ENCODE measurements at places on chromosomes 7 and 10.
A peak's percentile ranks its signal among the peaks of the same experiment; 100 is the strongest.

DNA sequence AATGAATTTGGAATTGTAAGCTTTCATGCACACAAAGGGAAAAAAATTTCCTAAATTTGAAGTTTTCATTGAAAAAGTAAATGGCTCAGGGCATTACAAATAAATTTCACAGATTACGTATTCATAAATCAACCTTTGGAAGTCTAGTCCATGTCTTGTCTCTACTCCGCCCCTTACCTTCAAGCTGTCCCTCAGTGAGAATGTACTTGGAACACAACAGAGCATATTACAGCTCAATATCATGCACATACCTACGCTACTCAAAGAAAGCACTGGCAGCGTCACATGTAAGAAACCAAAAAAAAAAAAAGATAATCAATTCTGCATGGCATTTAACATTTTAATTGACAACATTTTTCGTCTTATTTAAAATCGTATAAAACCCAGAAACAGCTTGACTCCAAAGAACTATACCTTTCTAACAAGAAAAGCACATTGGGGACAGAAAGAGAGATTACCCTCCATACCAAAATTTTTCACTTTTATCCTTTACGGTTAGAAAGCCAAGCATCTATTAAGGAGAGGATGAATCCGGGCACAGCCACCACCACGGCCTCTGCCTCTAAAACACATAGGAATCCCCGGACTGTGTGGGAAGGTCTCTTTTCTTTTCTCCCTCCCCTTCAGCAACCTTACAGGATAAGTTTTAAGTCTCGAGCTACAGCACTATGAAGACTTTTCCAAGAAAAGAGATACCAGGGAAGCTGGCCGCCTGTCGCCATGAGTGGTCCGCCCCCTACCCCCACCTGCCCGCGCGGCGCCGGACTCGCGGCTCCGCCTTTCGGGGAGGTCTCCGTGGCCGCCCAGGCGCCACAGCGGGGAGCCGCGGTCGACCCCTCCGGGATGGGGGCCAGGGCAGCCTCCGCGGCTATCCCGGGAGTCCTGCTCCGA, 1.1 kb downstream of the JMJD1C start:
- DNase-seq: no peak

DNA sequence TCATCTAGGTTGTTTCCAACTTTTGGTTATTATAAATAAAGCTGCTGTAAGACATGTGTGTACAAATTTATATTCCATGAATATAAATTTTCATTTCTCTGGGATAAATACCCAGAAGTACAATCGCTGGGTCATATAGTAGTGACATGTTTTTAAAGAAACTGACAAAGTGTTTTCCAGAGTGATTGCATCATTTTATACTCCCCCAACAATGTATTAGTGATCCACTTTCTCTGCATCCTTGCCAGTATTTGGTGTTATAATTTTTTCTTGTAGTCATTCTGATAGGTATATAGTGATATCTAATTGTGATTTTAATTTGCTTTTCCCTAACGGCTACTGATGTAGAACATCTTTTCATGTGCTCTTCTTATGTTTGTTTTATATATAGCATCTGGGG, 27.0 kb upstream of the ARHGAP21 start:
- DNase-seq: no peak

DNA sequence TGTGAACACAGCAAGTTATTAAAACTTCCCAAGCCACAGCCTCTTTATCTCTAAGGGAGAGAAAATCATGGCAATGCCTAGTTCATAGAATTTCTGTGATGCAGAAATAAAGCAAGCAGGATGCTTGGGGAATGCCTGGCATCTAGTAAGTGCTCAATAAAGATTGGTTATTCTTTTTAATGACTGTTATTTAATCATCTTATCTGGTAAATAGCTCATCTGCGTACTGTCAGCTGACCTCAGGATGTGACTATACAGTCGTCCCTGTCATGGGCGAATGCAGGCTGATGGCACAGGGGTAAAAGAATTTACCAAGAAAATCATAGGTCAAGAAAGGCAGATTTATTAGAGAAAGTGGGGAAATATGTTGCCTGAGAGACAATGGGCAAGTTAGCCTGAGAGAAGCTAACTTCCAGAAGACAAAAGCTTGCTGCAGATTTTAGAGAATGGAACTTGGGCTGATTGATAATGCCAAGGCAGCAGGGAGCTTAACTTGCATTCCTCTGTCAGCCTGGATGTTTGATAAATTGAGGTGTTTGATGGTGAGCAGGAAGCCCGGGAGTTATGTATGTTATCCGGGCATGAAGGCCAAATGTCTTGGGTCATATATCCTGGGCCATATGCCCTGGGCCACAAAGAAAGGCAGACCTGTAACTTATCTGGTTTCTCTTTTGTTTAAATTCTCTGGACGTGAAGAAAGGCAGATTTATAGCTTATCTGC, 126.0 kb downstream of the KCNMA1 start:
- DNase-seq: no peak

- DNase-seq: no peak
Measured at GRCh38 chr7:19369182-19369581, 224.0 kb upstream of the FERD3L start.

- no peak for DNase-seq
Measured at GRCh38 chr10:103452506-103453230, 498 bp upstream of the CALHM2 start.

DNA sequence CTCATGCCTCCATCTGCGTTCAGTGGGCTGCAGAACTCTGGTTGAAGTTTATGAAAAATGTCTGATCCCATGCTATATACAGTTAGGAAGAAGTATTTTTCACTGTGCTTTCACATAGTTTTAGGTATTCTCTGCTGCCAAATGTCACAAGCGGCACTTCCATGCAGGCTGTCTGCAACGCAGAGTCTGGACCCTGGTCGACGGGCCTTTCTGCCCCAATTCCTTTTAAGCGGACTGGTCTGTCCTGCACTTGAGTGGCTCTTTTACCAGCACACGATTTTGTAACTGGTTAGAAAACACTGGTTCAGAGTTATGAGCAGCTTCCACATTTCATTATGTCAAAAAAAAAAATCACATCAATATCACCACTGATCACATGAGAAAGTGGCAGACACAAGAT, 143.0 kb downstream of the DIP2C start:
- DNase-seq: no peak

GRCh38 chr7:12199363-12199762, 11.7 kb upstream of the TMEM106B start:
- no peak for DNase-seq

- no peak for DNase-seq
Measured at GRCh38 chr7:75967487-75967997, 26.9 kb downstream of the TMEM120A start.

DNA sequence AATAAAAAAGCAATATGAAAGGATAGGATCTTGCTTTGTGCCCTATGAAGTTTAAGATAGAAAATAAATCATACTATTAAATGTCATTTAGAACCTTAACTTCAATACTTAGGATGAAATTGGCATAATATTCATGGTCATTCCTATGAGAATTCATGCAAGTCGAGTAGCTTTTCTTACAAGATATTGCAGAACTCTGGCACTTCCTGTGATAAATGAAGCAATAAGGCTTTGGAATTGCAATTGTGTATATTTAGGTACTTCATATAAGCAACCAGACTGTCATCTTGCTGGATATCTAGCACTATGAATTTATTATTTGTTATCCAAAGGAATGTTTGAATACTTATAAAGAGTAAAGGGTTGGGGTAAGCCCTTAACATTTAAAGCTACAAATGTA, 116.5 kb downstream of the ZNF438 start:
- DNase-seq: peak; percentile 75

DNA sequence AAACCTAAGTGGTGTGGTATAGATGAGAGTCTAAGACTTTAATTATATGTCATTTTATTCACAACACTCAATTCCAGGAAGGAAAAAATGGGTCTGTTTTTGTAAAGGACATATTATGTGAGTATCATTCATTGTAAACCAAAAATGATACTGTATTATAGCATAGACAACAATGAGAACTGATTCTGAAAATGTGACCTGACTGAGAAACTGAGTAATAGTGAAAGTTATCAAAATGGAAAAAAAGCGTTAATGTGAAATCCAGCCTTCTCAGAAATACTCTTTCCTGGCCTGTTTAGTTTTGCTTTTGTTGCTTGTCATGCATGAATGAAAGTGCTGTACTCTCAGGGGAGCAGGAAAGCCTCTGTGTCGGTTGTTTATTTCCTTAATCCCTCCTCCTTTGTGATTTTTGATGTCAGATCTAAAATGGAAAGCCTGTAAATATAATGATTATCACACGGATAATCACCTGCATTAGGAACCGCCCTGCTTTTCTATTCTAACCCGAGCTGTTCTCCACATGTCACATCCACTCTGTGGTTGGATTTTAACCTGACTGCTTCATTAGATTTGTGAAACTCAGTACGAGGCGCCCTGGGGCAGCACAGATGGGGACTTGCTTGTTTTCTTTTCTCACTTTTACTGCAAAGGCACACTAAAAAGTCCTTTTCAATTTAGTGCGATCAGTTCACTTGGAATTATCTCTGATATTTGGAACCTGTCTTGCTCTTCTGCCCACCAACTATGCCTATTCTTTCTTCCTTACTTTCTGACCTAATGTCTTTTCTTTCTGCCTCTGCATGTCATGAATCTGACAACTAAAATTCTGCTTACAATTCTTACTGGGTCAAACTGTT, 240.9 kb upstream of the KAT6B start:
- DNase-seq: no peak

DNA sequence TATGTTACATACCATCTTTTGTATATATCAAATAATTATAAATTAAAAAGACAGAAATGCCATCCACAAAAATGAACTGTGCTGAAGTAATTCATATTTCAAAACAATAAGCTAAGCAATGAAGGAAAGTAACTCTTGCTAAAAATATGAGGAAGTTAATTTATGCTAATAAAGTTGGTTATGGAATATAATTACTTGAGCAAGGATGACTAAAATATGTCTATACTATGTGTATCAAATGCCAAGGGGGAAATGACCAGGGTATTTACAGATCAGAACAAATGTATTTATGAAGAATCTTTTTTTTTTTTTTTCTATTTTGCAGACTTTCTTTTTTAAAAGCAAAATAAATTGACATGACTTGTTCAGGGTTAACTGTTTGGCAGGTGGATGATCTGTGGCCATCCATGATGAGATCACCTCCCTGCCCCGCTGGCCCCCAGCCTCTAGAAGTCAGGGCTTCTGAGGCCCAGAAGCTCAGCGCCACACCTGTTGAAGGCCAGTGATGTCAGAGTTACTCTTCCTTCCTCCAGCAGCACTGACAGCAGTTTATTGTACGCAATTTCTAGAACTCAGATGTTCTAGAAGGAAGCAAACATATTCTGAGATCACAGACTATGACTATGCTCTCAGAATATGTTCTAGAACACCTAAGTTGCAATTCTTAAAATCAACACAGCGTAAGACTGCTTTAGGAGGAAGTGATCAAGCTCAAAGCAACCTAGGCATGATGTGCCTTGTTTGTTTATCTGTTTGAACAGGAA, 196.1 kb upstream of the KLF14 start:
- DNase-seq: no peak

GRCh38 chr7:2979201-2979631, 64.5 kb downstream of the CARD11 start:
- DNase-seq: no peak

- no peak for DNase-seq
Measured at GRCh38 chr10:122379041-122379440, 4.5 kb downstream of the PLEKHA1 start.

DNA sequence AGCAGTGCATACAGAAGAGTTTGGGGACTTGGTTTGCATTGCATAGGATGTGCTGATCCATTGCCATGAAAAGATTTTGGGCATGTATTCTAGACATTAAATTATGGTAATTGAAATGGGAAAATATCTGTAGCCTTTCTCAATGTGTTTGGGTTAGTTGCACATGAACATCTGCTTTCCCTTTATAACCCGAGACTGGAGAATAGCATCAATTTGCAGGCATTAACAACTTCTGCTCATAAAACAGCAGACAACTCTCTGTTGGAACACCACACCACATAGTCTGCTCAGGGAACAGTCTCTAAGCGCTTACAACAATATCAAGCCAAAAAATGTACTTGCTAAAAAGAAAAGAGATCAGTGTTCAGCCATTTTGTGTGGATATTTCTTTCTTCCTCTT, 1391.1 kb upstream of the LRRTM3 start:
- no peak for DNase-seq

- DNase-seq: no peak
Measured at GRCh38 chr10:64648915-64649314, 1127.7 kb downstream of the REEP3 start.

GRCh38 chr10:27100813-27101347, 586 bp upstream of the ANKRD26 start:
- no peak for DNase-seq

- no peak for DNase-seq
Measured at GRCh38 chr7:44975331-44976039, 3.3 kb downstream of the MYO1G start.

DNA sequence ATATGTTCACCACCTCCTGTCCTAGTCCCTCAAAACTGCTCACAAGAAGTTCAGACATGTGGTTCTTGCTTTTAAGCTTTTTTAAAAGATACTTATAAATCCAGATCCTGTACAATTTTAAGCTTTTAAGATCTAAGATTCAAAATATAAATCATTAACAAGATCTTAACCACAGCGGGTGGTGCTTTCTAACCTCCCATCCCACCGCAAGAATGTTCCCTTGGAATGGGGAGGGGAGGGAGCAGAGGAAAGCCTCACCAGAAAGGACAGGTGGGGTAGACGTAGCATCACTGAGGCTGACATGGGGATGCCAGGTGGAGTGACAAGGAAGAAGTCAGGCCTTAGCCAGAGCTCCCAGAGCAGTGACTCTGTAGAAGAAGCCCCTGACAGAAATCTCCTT, 133.5 kb downstream of the C1GALT1 start:
- no peak for DNase-seq

- DNase-seq: no peak
Measured at GRCh38 chr7:111138586-111138985, 47.7 kb downstream of the LRRN3 start.

- DNase-seq: peak; percentile 61
Measured at GRCh38 chr10:110273474-110273873, 31.2 kb downstream of the SMNDC1 start.

GRCh38 chr7:17706734-17707133, 233.6 kb downstream of the SNX13 start:
- DNase-seq: peak; percentile 76

- no peak for DNase-seq
Measured at GRCh38 chr7:143407287-143408251, 1.1 kb downstream of the EPHA1 start.

- DNase-seq: no peak
Measured at GRCh38 chr10:75084834-75085384, 26.5 kb upstream of the SAMD8 start.

DNA sequence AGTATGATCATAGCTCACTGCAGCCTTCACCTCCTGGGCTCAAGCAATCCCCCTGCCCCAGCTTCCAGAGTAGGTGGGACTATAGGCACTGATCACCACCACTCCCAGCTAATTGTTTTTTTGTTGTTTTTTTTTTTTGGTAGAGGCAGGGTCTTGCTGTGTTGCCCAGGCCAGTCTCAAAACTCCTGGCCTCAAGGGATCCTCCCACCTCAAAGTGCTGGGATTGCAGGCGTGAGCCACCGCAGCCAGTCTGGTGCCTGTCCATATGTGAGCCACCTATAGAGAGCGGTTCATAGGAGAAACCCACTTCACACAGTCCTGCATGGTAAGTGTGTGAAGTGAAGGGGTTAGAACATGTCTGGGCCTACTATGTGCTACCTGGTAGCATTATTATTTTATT, 47.5 kb downstream of the SLC29A4 start:
- no peak for DNase-seq

GRCh38 chr10:65123120-65123519, 1601.9 kb downstream of the REEP3 start:
- no peak for DNase-seq

GRCh38 chr7:4113976-4114375, 568.1 kb upstream of the FOXK1 start:
- DNase-seq: no peak
